ENCODE measurements at places on chromosomes 6 and 20.
A peak's percentile ranks its signal among the peaks of the same experiment; 100 is the strongest.

DNA sequence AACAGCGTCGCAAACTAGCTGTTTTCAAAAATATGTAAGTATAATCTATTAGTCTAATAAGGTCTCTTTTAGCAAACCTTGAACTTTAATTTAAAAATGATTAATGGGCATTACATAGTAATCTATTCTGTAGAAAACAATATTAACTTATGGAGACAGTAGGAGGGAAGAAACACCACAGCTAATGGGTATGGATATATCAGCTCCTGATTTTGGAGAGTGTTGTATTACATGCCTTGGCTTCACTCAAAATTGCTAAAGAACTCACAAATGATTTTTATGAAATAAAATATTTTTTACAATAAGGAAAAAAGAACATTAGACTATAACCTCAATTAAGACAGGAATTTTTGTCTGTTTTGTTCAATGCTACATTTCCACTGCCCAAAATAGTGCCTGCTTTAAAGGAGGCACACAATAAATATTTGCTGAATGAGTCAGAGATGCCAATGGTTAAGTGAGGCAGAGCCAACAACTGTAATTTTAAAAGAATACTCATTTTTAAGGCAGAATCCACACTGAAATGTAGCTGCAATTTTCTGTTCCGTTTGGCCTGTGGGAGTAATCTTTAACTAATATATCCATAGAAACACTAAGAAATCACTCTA lies 15.7 kb downstream of the ATG5 start:
- DNase-seq: no peak

- no peak for DNase-seq
Measured at GRCh38 chr20:7257692-7258466, 490.4 kb downstream of the BMP2 start.

DNA sequence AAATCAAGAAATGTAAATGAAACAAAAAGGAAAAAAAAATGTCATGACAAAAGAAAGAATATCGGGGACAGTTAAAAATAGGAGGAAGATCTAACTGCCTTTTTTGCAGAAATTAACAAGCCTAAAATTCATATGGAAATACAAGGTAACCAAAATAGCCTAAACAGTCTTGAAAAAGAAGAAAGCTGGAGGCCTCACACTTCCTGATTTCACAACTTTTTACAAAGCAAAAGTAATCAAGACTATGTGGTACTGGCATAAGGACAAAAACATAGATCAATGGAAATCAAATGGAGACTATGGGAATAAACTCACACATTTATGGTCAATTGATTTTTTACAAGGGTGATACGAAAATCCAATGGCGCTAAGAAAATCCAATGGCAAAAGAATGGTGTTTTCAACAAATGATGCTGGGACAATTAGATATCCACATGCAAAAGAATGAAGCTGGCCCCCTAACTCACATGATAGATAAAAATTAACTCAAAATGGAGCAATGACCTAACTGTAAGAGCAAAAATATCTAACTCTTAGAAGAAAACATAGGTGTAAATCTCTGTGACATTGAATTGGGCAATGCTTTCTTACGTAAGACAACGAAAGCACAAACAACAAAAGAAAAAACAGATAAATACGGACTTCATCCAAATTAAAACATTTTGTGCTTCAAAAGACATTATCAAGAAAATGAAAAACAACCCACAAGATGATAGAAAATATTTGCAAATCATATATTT lies 24.5 kb downstream of the MAP3K5 start:
- DNase-seq: no peak

GRCh38 chr20:51460569-51461265 lies 81.8 kb downstream of the NFATC2 start:
- no peak for DNase-seq

- no peak for DNase-seq
Measured at GRCh38 chr6:21844120-21844917, 250.8 kb downstream of the SOX4 start.

DNA sequence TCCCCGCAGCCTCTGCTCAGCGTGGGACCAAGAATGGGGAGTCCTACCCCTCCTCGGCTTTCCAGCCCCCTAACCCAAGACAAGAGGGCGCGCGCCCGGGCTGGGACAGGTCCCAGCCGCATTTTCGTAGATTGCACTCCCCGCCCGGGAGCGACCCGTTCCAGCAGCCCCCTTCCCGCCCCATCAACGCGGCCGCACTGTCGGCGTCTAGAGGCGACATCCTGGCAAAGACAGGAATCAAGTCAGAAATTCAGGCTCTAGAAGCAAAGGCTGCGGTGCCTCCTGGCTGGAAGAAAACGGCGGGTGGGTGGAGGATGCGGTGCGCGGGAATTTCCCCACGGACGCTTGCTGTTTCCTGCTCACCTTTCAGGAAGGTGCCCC lies 957 bp downstream of the PROKR2 start:
- no peak for DNase-seq

DNA sequence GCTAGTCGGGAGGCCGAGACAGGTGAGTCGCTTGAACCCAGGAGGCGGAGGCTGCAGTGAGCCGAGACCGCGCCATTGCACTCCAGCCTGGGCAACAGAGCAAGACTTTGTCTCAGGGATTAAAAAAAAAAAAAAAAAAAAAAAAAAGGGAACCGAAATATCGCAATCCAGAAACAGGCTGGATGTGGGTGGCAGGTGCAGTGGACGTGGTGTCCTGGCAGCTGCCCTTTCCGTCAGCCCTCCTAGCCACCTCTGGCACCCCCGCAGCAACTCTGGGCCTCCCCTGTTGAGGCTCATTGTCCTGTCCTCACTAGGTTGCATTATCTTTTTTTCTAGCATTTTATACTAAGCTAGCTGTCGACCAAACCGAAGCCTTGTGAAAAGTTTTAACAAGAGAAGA lies 113.5 kb downstream of the DTNBP1 start:
- no peak for DNase-seq

GRCh38 chr20:6618051-6618450 lies 149.4 kb upstream of the BMP2 start:
- no peak for DNase-seq

GRCh38 chr6:164183556-164184123 lies 769.1 kb downstream of the QKI start:
- no peak for DNase-seq

DNA sequence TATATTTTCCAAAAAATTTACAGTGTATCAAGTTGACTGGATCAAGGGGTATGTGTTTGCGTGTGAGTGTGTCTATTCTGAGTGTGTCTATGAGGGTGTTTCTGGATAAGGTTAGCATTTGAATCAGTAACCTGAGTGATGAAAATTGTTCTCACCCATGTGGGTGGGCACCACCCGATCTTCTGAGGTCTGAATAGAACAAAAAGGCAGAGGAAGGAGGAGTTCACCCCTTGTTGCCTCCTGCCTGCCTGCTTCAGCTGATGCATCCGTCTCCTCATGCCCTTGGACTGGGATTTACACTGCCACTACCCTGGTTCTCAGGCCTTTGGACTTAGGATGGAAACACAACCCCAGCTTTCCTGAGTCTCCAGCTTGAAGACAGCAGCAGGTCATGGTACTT lies 13.7 kb upstream of the PRND start:
- no peak for DNase-seq

DNA sequence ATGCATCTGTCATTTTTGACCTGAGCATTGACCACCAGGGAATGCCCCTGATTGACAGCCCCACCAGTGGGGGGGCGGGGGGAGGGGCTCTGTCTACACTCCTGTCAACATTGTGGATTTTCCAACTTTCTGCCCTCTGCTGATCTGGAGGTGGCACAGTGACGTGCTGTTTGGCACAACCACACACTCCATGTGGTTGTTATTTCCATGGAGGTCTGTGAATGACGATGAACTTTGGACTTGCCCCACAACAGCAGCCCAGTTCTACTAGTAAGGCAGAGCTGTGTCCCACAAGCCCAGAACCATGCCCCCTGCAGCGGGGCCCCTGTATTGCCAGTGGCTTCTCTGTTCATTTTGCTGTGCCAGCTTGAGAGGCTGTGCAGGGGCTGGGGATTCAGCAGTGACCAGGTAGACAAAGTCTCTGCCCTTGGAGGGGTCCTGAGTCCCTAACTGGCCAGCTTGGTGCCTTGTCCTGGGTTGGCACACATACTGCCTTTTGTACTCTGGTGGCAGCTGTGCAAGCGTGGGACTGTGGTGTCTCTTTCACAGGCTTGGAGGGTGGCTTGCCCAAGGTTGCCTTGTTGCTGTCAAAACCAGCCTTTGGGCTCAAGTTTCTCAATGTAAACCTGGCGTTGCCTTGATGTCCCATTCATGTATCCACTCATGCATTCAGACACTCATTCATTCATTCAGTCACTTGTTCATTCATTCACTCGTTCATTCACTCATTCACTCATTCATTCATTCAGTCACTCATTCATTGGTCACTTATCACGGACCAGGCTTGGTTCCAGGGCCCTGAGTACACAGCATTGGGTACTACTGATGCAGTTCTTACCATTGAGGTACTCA lies 108.5 kb downstream of the SYCP2 start:
- DNase-seq: no peak

- DNase-seq: no peak
Measured at GRCh38 chr20:33490023-33490933, at the start of gene CBFA2T2. Gene CBFA2T2 (plus strand): TSS chr20:33490096. CDS start chr20:33490268, 172 bp downstream.

- DNase-seq: no peak
Measured at GRCh38 chr20:39248171-39248861, 286.2 kb downstream of the DHX35 start.

DNA sequence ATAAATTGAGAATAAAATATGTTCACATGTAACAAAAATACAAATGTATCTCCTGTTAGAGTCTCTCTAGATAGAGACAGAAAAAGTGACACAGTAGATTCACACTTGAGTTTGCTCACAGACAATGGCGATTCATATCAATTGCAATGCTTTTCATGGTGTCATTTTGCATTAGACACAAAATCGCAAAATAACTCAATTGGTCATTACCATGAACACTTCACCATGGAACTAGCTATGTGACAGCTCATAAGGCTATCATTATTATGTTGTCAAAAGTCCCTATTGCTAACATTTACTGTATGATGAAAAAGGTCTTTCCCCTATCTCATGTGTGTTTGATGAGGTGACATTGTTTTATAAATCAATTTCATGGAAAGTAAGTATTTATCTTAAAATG lies 249.5 kb upstream of the AGPAT4 start:
- DNase-seq: no peak

GRCh38 chr6:5463690-5464089 lies 202.4 kb downstream of the FARS2 start:
- no peak for DNase-seq

- no peak for DNase-seq
Measured at GRCh38 chr6:31568537-31568961, 3.5 kb upstream of the LTA start.

GRCh38 chr20:50727792-50728485 lies 3.4 kb upstream of the PARD6B start:
- DNase-seq: no peak

DNA sequence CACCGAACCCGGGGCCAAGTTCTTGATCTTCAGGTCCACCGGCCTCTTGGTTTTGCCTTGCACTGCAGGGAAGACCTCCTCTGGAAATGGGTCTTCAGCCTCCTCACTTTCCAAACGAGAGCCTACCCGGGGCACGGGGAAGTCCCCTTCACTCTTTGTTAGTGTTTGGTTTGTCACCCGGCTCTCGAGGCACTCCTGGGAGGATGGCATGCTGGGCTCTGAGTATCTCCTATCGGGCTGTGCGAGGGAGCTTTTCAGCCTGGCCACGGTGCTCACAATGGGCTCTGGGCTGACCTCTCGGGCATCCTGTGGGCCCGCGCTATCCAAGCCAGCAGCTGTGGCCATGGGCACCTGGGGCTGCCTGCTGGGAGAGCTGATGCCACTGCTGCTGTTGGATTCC lies 8.1 kb downstream of the TAGAP start:
- DNase-seq: no peak

- DNase-seq: no peak
Measured at GRCh38 chr6:122049341-122049740, 350.1 kb upstream of the HSF2 start.

- DNase-seq: no peak
Measured at GRCh38 chr6:129390900-129391299, 319.1 kb downstream of the ARHGAP18 start.

DNA sequence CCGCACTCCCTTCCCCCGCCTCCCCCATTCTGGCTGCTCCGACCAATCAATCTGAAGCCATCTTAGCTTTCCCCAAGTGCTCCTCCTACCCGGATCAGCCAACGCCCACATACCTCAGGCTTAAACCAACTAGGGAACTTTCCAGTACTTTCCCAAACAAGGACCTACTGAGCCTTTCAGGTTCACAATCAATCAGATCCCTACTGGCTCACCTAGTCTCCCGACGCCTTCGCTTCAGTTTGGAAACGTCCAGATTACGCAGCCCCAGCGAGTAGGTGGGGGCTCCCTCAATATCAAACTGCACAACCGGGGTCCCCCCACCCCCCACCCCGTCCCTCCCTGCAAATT lies 432 bp downstream of the HSPA1L start:
- DNase-seq: peak; percentile 45

DNA sequence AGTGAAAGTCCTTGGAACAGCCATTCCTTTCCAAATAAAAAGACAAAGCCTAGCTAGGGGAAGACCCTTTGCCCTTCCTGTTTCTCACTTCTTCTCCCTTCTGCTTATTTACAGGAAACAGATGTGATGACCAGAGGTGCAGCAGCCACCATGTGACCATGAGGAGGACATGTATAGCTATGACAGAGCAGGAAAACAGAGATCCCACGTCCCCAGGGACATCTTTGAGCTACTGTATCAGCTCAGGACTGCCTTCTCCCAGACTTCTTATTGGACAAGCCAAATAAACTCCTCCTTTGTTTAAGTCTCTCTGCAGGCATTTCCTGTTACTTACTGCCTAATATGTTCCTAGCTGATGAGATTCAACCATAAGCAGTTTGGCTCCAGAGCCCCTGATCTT lies 133.1 kb upstream of the MLN start:
- no peak for DNase-seq

GRCh38 chr6:131854803-131855202 lies 47.0 kb downstream of the ENPP1 start:
- no peak for DNase-seq

DNA sequence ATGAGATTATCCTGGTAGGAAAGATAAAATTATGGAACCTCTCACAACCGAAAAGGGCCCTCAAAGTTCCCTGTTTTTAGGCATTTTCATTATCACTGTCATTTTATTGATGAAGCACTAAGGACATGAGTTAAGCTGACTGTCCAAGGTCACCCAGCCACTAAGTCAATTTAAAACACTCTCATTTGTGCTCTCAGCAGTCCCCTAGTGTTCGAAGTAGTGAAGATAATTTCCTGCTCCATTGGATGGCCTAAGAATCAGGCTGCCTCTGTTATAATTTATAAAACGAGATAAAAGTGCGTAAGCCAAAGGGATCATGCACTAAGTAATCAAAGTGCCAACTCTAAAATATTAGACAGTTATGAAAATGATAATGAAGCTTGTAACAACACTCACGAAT lies 169.1 kb downstream of the KIF16B start:
- DNase-seq: no peak

GRCh38 chr20:40072907-40073306 lies 616.1 kb downstream of the MAFB start:
- DNase-seq: no peak

GRCh38 chr20:36528176-36528874 lies 13.0 kb upstream of the MYL9 start:
- DNase-seq: no peak

GRCh38 chr20:2771631-2772080 lies 28.8 kb downstream of the CPXM1 start:
- DNase-seq: no peak

Data from esophagus squamous epithelium (tissue), 5 donors.